ENCODE measurements at places on chromosomes 1 and 21.

- DNase-seq = no peak
These were observed 130.9 kb downstream of the GALNT2 start for GRCh38 chr1:230197644-230198567.

GRCh38 chr1:159091180-159091560 lies 14.6 kb upstream of the AIM2 start:
- DNase-seq = no peak

DNA sequence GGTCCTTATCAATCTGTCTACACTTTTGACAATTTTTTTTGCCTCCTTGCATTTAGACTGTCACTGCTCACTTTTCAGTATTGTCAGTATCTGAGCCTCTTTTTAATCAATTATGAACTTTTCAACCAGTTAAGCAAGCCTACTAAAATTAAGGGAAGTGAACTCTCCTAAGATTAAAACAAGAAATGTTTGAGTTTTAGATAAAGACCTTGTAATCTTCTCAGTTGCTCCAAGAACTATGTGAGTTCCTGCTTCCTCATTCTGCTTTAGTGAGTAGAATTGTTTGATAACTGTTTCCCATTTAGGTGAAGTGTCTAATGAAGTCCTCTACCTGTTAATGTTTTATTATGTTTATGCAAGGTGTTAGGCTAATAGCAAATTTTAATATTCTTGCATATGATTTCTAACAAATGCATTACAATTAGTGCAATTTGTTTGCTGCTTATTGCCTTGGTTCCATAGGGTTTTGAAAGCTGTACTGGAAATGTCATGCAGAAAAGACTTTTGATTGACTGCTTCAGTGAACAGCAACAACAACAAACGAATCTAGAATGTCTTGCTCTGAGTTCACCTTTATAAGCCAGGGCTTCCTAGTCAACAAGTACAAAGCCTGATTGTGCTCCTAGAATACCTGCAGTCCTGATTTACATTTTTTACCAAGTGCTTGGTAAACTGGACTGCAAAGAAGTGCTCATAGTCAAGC lies 40.9 kb downstream of the PLA2G4A start:
- DNase-seq = no peak

DNA sequence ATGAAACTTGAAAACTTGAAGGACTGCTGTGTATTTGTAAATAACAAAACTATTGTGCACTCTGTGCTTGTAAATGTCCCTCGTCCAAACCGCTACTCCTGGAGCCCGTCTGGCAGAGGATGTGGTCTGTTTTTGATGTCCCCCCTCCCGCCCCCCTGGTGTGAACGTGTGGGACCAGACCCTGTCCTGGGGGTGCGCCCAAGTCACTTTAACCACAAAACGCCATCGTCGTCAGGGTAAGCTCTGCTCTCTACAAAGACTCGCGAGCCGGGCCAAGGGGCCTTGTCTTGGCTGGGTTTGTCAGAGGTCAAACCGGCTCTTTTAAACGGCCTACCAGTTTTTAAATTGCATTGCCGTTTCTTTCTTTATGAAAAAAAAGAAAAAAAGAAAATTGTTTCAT lies 87.4 kb upstream of the TMEM51 start:
- no peak for DNase-seq

DNA sequence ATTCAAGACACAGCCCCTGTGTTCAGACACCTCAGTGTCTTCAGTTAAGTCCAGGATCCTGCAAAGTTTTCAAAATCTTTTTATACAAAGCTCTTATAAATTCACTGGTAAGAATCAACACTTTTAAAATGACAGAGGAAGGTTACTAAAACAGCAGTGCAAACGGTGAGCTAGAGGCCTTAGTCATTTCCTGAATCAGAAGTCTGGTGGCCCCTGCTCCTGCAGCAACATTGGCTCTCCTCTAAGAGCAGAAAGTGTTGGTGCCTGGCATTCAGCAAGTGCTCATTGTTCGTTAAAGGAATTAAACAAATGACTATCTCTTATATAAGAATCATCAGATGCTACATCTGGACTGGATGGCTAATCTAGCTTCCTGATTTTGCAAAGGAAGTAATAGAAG lies 282.9 kb downstream of the PTGER3 start:
- DNase-seq = no peak

DNA sequence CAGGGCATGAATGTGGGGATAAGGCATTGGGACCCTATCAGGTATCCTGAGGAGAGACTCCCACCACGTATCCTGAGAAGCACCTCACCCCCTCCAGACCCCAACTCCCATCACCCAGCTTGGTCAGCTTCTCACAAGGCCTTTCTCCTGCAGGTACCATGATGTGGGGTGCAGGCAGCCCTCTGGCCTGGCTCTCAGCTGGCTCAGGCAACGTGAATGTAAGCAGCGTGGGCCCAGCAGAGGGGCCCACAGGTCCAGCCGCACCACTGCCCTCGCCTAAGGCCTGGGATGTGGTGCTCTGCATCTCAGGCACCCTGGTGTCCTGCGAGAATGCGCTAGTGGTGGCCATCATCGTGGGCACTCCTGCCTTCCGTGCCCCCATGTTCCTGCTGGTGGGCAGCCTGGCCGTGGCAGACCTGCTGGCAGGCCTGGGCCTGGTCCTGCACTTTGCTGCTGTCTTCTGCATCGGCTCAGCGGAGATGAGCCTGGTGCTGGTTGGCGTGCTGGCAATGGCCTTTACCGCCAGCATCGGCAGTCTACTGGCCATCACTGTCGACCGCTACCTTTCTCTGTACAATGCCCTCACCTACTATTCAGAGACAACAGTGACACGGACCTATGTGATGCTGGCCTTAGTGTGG lies 1.3 kb downstream of the GPR3 start:
- no peak for DNase-seq

DNA sequence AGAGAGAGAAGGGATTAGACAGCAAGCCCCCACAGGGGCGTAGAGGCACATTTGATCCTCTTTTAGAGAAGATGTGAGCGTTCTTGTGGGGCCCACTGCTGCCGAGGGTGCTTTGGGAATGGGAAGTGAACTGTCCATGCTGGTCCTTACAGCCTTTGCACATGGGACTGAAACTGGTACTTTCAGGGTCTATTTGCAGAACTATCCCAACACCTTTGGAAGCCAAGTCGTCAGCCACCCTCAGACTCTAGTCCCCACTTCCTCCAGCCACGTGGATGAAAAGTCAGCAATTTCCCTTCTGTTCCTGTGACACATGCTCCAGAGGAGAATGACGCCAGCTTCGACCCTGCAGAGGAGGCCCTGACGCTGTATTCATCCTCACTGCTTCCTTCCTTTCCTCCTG lies 2.6 kb upstream of the RAB7B start:
- no peak for DNase-seq

- no peak for DNase-seq
These were observed 11.2 kb upstream of the RAP1GAP start for GRCh38 chr1:21680381-21680780.

GRCh38 chr1:24702511-24703293 lies 42.5 kb upstream of the CLIC4 start:
- no peak for DNase-seq

DNA sequence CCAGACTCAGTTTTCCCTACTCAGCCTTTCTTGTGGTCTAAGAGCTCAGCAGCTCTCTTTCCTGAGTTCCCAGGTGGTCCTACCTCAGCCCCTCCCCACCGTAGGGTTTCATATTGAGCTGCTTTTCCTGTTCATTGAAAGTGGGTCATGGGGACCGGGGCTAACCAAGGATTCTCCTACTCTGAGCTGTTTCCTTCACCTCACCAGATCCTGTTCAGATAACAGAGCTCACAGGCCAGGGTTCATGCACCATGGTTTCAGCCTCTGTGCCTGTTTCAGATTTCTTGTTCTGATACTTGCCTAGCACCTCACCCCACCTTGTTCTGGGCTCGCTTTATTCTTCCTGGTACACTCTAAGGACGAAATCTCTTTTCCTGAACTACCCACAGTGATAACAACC lies 8.5 kb downstream of the UBQLN4 start:
- DNase-seq = no peak

DNA sequence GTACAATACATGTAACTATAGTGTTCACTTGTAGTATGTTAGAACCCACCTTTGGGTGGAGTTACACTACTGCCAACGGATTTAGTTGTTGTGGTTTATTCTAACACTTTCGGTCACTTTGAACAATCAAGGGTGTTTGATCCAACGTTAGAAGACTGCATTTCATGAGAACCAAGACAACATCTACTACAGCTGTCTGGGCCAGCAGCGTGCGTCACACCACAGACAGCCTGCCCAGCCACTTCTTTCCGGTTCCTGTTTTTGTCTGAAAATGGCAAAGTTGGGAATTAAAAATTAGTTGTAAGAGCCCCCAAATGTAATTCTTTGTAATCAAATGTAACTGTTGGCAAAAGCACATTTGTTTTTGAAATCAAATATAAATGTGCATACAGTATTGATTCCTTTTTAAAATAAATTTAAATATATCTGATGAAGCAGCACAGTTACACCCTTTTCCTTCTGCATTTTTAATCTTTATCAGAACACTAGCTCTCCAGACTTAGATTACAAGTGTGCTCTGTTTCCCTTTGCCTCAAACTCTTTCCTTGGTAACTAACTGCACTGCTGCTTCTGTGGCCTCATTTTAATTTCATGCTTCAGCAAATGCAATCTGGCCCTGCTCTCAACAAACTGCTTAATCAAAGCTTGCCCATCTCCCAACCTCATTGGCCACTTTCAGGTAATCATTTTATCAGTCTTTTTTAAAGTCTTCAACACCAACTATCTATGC lies 86.6 kb upstream of the DPH5 start:
- DNase-seq = peak; percentile 38

DNA sequence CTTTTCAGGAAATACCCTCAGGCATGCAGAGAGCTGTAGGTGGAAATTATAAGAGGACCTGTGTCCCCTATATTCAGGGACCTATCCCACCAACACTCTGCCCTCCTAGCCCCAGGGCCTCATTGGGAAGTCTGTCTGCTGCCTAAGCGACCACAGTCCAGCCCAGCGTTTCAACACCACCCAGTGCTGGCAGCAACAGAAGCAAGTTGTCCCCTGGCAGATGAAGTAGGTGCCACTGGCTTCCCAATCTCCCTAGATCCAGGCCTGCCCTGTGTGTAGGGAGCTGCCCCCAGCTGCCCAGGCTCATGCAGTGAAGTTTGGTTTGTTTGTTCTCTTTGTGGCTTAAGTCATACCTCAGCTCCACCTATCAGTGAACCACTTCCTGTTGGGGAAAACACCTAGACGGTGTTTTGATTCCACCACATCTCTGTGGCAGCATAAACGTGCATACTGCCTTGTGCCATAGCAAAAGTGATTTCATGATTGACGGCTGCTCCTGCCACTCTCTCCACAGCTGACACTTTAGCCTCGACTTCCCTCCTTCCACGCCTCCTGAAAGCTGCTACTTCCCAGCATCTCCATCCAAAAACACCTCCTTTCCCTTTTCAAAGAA lies 8.1 kb upstream of the LEFTY1 start:
- DNase-seq = peak; percentile 39

DNA sequence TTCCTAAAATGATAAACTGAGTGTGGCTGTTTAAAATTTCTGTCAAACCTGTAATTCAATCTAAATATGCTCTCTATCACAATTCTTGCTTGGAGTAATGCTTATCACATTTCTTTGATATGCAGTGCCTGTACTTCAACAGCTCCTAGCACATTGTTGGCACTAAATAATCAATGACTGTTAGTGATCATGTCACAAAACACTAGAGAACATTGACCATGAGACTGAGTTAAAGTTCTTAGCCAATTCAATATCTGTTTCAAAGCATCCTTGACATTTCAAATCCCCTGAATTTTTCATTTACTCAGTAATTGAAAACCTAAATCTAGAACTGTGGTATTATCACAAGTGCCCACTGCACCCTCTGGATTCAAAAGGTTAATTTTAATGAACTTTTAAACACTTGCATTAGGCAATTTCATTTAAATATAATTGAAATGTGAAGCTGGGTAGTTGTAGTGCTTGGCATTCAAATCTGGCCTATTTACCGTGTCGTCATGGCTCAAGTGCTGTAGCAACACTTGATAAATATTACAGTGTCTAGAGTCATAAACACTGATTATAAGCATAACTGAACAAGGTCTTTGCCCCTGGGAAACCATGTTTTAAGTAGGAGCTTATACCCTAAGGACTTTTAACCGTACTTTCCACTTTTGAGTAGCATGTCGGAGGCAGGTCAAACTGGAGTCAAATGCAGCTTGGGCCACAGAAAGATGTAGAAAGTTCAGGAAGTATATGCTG lies 143.6 kb downstream of the LRRC7 start:
- DNase-seq = no peak

DNA sequence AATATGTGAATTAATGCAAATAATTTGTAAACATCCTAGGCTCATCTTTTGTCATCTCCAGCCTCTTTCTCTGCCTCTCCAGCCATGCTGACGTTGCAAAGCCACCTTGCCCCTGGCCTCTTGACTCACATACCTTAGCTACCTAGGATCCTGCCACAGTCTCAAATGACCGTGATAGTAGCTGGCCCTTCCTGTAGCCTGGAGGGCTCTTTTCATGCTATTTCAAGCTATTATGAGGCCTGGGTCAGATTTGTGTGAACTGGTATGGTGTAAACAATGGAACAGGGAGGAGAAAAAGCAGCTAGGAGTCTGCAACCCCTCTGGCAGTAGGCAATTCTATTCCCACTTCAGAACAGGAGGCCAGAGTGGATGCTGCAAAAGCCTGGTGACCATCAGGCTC lies 337.7 kb downstream of the DISC1 start:
- no peak for DNase-seq

- DNase-seq = no peak
These were observed 65.7 kb downstream of the RUNX3 start for GRCh38 chr1:24864370-24864777.

DNA sequence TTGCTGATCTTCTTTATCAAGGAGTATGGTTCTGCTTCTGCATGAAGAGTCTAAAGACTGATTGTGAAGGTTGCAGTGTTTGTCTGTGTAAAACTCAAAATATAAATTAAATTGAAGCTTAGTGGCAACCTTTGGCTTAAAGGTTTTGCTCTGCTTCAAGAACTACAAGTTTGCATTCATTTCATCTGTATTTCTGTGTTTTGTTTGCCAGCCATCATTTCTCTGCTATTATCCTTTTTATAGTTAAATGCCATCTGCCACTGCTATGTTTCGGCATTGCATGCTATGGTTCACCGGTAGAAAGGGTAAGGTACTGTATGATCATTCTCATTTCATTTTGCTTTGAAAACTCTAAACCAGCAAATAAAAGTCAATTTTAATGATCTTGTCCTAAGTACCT lies 52.9 kb downstream of the OSBPL9 start:
- DNase-seq = no peak

GRCh38 chr1:67314696-67315095 lies 7.0 kb downstream of the IL12RB2 start:
- DNase-seq = no peak
